Stimulated activated CD8-positive, alpha-beta memory T cell treated with anti-CD3 and anti-CD28 coated beads, Interleukin-4, amount 100 ng/mL, for 4 hours (primary cell): ENCODE measurements at places on chromosomes 1 and 21.

DNA sequence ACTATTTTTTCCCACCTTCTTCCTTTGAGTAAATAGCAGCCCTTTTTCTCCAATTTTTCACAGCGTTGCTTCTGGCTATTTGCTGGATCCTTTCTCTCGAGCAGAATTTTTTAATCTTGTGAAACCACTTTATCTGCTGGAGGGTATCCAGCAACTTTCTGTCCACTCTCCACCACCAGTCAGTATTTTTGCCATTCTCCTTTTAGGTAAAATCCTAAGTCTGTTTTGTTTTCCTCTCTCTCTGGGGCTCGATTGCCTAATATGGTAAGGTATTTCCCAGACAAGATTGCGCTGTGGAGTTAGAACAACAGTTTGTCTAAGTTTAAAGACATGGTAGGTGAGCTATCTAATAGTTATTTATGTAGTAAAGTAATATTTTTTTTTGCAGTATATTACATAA lies 156.9 kb downstream of the PPP1R12B start:
- DNase-seq: no peak

DNA sequence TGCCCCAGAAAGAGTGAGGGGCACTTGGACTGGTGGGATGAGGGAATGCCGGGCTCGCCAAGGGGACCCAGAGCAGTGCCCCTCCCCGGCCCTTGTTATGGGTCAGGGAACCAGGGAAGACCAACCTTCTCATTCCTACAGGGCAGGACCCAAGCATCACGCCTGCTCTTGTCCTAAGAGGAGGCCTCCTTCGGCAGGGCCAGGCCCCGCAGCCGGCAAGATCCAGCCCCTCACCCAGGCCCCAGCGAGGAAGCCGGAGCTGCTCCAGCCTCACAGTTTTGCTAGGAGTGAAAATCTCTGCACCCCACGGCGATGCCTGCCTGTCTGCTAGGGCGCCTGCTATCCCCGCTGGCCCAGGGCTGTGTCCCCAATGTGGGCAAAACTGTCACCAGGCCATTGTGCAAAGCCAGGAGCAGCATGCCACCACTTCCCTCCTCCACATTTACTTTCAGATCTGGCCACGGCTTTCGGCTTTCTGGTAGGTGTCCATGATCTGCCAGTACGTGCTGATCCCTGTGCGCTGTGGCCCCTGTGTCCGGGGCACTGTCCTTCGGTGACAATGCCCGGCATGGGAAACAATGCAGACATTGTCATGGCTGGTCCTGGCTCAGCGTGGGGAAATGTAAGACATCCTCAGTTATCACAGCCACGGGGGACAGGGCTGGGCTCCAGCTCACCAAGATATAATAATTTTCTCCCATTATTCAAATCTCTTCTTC lies 9.6 kb downstream of the ACTRT2 start:
- no peak for DNase-seq

- no peak for DNase-seq
Observed at GRCh38 chr1:237004116-237004515, at the start of gene MT1HL1. MT1HL1 (minus strand) TSS chr1:237004441; CDS start chr1:237004372, 69 bp downstream.

- DNase-seq: no peak
Observed at GRCh38 chr1:207858806-207859205, 52.1 kb downstream of the CD34 start.

- no peak for DNase-seq
Observed at GRCh38 chr1:8202182-8202905, 115.6 kb upstream of the SLC45A1 start.

DNA sequence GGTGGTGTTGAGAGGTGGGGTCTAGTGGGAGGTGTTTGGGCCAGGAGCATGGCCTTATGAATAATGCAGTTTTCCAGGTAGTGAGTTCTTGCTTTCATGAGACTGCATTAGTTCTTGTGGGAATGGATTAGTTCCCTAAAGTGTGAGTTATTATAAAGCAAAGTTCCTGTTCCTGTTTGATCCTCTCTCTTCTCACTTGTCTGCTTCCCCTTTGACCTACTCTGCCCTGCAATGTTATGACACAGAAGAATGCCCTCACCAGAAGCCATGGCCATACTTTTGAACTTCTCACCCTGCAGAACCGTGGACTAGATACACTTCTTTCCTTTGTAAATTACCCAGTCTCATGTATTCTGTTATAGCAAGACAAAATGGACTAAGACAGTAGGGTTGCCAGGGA lies 53.6 kb downstream of the MAP3K7CL start:
- DNase-seq: no peak
